Stimulated activated CD4-positive, alpha-beta T cell treated with anti-CD3 and anti-CD28 coated beads, Interleukin-15, amount 100 ng/mL, for 1 hour (primary cell): ENCODE measurements at places on chromosomes 12 and 14.

DNA sequence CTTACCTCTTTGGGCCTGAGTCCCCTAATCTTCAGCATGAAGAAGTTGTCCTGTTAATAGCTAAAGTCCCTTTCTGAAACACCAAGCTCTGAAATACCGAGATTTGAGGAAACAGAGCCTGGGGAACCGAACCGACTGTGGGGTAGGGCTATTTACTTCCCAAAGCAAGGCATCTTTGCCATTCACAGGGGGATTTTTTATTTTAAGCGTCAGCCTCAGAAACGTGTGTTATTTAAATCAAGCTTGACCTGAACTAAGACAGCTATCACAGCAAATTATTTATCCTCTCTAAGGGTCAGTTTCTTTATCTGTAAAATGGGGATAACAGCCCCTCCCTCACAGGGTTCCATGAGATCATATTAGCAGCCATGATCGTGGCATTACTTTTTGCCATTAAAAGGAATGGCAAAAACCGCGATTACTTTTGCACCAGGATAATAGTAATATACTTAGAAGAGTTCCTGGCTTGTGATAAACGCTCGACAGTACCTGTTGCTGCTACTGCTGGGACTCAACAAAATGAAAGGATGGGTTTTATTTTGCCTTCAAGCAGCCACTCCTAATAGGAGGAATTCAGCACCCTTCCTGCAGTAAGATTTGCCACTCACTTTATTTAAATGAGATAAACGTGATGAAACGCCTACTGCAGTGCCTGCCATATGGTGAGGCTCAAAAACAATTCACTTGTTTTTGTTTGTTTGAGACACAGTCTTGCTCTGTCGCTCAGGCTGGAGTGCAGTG lies 1.3 kb upstream of the CORO1C start:
- DNase-seq, result no peak

DNA sequence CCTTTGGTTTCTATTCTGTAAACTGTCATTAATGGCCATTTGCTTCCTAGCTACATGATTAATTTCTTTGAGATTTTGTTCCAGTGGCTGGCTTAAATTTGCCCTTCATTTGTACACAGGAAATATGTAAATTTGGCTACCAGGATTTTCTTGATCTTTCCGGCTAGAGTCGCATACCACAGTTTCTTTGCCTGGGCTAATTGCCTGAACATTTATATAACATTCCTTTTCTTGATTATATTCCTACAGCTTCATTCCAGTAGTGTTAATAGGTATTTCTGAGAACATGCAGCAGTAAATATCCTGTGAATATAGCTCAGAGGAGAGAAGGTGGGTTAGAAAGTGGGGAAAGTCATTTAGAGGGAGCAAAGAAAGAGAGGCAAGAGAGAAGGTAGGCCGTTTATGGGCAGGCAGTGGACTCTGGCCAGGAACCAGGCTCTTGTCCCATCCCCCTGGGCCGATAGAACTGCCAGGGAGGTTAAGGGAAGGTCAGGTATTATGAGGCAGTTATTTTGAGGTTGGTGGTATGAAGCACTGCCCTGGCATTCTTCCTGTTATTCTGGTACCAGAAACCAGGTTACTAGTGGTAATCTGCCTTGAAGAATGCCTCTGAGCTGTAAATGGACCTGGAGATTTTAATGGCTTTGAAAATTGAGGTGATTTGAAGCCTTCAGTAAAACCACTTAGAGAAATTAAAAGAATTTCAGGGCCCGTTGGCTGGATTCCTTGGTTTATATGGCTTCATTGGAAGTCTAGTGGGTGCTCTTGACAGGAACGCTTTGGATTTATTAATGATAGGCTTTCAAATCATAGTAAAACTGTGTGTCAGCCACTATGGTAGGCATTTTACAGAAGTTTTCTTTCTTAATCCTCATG lies 4.4 kb downstream of the RNF10 start:
- DNase-seq, result no peak

GRCh38 chr14:62491146-62491545 lies 554.1 kb downstream of the KCNH5 start:
- DNase-seq, result no peak

DNA sequence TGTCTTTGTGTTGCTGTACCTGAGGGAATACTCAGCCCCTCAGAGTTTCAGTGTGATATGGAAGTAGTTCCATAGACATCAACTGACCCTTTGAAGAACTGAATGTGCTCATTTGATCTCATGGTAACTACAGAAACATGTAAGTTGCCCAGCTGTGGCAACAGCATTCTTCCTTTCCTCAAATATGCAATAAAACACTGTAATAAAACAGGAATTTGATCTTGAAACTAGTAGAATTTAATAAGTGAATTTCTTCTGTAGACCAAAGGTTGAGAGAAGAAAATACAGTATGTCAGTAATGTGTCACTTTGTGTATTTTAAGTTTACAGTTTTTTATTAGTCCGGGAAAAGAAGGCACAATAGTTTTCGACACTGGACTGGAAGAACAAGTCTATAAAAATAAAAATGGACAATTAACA lies 31.9 kb downstream of the KCTD10 start:
- no peak for DNase-seq

DNA sequence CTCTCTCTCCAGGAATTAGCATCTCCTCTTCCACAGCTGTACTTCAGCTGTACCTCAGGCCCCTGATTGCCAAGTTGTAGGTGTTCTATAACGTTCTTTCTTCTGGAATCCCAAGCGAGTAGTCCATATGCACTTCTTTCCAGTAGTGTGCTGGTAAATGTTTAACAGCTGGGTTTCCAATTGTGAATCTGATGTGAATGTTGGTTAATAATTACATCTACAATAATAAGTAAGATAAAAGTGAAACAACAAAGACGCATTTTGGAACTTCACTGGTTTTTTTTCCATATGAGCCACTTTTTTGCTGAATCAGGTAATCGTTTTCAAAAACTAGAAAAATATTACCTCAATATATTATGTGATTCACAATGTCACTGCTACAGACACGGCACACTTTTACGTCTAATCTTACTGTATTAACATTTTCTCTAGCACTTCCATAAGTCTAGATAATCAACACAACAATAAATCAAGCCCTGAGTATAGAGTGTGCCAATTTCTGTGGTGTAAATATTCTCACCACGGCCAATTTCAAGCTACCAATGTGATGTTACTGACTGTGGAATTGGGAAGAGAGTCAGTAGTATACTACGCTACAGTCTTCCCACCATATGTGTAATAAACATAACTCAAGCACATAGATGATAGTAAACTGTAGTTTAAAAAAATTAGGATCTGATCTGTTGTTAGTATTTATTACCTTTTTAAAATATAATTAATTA lies 113.0 kb downstream of the ZFP36L1 start:
- DNase-seq, result no peak

DNA sequence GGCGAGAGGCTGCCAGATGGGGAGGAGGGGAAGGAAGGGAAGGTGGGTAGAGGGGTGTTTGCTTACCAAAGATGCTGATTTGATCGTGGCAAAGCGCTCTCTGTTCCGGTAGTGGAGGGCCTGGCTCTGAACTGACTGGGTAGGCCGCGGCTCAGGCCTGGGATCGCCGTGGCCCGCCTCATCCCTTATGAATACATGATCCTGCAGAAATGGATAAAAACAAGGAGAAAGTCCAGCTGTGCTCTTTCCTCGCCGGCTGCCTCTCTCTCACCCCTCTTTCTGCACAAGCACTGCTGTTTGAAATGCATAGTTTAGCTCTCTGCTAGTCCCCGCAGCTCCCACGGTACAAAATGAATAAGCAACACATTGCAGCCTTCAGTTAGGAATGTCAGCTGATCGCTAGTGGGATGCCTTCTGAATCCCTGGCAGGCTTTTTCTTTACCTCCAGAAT lies 53.8 kb downstream of the PEBP1 start:
- no peak for DNase-seq

DNA sequence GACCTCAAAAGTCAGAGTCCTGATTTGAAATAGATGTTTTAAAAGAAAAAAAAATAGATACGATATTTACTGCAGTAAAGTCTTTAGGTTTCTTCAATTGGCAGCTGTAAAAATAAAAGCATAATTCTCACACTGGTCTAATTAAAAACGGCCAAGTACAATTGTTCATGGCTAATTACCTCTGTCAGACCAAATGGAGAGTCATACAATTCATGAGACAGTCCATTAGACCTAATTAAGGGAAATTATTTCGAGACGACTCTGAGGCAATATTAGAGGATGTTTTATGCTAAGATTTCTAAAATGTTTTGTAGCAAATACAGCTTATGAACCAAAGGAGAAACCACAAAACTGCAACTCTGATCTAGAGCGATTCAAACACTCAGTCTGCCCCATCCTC lies 131.3 kb downstream of the PHLDA1 start:
- no peak for DNase-seq

DNA sequence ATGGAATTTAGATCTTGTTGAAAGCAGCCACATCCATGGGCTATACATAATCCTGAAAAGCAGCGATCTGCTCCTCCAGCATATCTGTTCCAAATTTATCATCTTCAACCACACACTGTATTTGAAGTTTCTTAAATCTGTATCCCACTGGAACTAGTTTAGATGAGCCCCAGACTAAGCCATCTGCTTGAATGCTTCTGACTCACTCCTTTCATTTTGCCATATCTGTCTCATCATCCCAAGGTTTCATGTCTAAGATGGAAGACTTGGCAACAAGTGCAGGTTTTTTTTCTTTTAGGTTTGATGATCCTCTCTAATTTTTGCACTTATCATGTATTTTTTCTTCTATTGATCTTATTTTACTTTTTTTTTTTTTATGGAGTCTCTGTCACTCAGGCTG lies 54.4 kb upstream of the TMEM263 start:
- DNase-seq, result no peak

- DNase-seq, result no peak
Measured at GRCh38 chr14:21087294-21088091, 11.0 kb downstream of the ZNF219 start.

- no peak for DNase-seq
Measured at GRCh38 chr14:72962829-72963312, 36.6 kb downstream of the DCAF4 start.

DNA sequence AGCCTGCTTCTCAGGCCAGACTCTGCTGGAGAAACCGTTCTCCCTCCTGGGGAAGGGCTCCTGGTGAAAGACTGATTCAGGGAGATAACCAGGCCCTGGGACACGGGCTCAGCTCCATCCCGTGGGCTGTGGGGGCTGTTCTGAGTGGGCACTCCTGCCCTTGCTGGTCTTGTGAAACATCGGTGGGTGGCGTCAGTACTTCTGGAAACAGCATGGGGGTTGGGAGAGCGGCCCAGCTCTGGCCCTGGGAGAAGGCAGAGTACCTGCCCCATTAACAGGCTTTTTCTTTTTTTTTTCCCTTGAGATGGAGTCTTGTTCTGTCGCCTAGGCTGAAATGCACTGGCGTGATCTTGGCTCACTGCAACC lies 786 bp downstream of the SLC25A47 start:
- DNase-seq, result no peak

DNA sequence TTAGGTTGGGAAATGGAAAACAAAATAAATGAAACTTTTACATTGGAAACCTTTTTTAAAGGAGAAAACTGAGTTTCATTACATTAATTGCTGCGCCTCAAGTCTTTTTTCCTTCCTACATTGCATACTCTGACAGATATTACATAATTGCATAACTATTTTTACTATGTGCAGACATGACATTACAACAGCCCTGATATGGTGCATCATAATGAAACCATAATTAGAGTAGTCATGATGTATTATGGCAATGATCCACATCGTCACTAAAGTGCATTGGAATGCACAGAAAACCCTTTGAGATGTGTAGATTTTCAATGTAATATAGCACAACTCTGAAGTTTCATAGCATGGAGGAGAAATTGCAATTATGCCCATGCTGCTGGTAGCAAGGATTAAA lies 217.8 kb upstream of the NPAS3 start:
- no peak for DNase-seq

- DNase-seq, result no peak
Measured at GRCh38 chr12:130482448-130482847, 144.8 kb downstream of the PIWIL1 start.

DNA sequence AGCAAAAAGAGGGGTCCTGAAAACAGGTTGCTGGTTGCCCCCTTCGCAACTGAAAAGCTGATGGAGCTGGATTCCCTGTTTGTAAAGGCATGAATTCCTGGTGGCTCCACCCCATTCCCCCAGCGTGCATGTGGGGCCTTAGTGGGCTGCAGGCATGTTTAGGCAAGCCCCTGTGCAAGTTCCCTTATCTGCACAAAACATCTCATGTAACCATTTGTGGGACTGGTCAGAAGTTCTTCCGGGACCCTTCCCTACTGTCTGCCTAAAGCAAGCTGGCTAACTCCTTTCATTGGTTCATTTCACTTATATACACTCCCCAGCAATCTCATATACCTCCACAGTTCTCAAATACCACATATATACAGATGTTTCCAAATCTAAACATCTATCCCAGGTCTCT lies 24.0 kb upstream of the HIGD1C start:
- DNase-seq, result no peak

GRCh38 chr14:41521891-41522290 lies 84.8 kb upstream of the LRFN5 start:
- DNase-seq, result no peak

GRCh38 chr12:94863321-94864035 lies 140.0 kb downstream of the NDUFA12 start:
- no peak for DNase-seq

DNA sequence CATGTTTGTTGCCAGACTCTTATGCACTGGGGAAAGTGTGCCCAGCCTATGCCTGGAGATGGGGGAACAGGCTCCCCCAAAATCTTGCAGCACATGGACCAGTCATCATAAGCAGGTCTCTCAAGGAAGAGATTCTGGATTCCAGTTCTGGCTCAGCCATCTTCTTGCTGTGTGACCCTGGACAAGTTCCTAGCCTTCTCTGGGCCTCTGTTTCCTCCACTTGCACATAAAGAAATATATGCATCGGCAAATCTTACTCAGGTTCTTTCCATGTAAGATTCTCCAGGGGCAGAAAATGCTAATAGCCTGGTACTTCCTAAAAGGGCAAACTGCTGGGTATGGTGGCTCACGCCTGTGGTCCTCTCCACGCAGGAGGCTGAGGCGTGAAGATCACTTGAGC lies 7.2 kb downstream of the OAS3 start:
- DNase-seq, result no peak

DNA sequence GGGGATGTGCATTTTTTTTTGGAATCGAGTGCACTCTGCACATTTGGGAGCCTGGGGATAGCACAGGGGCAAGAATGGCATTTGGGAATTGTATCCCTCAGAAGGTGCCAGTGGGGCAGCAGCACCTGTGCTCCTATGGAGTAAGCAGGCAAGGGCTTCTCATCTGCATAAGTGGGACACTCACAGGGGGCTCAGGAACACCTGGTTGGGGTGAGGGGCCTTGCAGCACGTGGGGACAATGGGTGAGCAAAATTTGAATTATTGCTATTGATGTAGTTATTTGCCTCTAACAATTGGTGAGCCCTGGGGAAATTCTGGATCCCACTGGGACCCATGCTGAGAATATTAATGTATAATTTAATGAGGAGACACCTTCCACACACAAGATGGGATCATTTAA lies 274.2 kb downstream of the TTC6 start:
- no peak for DNase-seq

DNA sequence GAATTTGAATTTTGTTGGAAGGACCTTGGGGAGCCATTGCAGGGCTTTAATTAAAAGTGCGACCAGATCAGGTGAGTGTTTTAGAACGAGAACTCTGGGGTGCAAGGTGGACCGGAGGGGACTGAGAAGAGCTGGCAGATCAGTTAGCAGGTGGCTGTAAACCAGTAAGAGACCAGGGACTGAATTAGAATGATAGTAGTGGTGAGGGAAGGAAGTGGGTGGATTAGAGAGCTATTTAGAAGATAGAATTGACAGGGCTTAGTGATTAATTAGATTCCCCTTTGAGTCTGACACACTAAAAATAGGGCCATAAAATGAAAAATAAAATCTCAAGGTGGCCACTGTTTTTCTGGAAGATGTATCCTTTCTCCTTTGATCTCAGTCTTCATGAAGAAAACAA lies 44.8 kb downstream of the PLXNC1 start:
- DNase-seq, result no peak

GRCh38 chr14:71753126-71753830 lies 179.0 kb upstream of the RGS6 start:
- peak; percentile 29 for DNase-seq
